Skin of body (tissue), 3 donors: ENCODE measurements at places on chromosomes 13 and 19. TPM values are rescaled to one million over a fixed set of nuclear protein-coding genes. Genes with fewer than 3 reads are reported as not detected.

SBK3 gene
- total RNA-seq: not detected

KIR2DL1 gene
- not detected for total RNA-seq

CNN1 gene
- total RNA-seq: 10.8 TPM

PLK5 gene
- 0.10 TPM for total RNA-seq

FFAR2 gene
- 0.99 TPM for total RNA-seq

RGCC gene
- total RNA-seq: 43.6 TPM

CEACAM1 gene
- total RNA-seq: 3.5 TPM

FOXA3 gene
- total RNA-seq: not detected

ZNF578 gene
- total RNA-seq: 3.4 TPM

SOX21 gene
- 5.1 TPM for total RNA-seq

KCNK6 gene
- 9.2 TPM for total RNA-seq

CD209 gene
- total RNA-seq: 5.8 TPM

CEACAM21 gene
- 1.2 TPM for total RNA-seq

ITPKC gene
- total RNA-seq: 29.8 TPM

DNA sequence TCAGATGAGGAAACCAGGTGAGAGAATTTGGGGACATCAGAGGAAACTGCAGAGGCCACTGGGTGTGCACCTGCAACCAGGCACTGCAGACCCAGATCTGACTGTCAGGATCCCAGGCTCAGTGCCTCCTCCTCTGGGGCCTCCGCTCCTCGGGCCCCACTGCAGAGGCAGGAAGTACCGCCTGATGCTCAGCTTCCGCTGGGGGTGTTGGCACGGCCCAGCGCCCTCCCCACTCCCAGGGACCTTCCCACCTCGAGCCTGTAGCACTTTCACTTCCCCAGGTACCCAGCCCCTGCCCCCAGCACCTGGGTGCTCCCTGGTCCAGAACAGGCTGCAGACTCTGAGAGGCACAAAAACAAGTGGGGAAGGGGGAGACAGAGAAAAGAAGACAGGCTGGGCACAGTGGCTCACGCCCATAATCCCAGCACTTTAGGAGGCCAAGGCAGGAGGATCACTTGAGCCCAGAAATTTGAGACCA is 1.4 kb upstream of the CD37 start:
- no peak for DNase-seq

DNA sequence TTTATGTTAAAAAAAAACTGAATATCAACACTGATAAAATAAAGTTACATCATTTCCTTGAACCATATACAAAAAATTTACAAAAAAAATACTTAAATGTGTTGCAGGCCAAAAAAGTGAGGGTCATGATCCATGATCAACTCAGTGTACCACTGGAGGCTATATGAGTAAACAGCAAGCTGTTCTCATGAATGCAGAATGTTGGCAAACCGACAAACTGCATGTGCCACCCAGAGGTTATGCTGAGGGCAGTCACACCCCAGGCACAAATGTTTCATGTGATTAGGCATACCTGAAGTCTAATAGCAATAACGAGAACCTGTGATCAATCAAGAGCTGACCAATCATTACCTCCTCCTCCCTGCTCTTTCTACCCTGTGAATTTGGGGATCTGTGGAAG is 91.9 kb downstream of the ZNF431 start:
- DNase-seq: no peak

DNA sequence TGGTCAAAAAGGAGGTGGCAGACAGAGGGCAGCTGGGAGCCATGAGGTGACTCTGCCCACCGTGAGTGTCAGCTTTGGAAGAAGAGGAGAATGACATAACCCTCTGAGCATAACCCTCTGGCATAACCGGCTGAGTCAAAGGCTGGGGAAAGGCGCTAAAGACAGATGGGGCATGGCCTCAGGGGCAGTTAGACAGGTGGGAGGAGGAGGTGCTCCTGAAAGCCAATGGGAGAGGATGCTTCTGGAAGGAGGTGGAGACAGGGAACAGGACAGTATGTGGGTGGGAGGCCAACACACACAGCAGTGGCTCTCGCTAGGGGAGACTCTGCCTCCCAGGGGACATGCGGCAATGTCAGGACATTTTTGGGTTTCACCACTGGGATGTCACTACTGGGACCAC is 17.1 kb downstream of the ELAVL1 start:
- no peak for DNase-seq

GRCh38 chr13:73808318-73808717 is 325.9 kb downstream of the KLF12 start:
- DNase-seq: no peak

GRCh38 chr19:797528-798414 is 519 bp downstream of the PTBP1 start:
- DNase-seq: peak; percentile 93

GRCh38 chr19:49749055-49749716 is 13.9 kb downstream of the TSKS start:
- DNase-seq: no peak

GRCh38 chr13:59979589-59979988 is 184.1 kb downstream of the DIAPH3 start:
- DNase-seq: no peak

DNA sequence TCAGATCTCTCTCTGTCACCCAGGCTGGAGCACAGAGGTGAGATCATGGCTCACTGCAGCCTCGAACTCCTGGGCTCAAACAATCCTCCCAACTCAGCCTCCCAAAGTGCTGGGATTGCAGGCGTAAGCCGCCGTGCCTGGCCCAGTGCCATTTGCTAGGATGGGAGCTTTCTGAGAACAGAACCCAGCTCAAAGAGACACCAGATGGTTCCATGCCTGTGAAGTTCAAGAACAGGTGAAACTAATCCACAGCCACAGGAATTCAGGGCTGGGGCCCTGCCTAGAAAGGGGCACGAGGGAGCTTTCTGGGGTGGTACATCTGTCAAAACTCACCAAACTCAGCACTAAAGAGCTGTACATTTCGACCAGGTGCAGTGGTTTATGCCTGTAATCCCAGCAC is 4.2 kb downstream of the SLC7A9 start:
- no peak for DNase-seq

DNA sequence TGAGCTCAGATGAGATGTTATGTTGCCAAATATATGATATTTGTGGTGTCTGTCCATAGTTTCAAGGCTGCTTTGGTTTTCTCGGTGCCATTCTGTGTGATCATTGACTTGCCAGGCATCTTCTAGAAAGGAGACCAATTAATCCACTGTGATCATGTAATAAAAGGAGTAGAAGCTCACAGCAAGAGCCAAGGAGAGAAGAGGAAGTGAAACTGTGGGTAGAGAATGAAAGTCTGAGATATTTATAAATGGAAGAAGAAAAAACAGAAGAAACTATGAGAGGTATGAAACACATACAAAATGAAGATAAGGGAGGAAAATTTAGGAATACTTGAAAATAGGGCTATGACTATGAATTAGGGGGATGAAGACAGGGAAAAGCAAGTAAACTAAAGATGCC is 11.1 kb upstream of the ZNF613 start:
- DNase-seq: no peak

- DNase-seq: no peak
These were observed 9.7 kb upstream of the SLITRK5 start for GRCh38 chr13:87661471-87661870.

DNA sequence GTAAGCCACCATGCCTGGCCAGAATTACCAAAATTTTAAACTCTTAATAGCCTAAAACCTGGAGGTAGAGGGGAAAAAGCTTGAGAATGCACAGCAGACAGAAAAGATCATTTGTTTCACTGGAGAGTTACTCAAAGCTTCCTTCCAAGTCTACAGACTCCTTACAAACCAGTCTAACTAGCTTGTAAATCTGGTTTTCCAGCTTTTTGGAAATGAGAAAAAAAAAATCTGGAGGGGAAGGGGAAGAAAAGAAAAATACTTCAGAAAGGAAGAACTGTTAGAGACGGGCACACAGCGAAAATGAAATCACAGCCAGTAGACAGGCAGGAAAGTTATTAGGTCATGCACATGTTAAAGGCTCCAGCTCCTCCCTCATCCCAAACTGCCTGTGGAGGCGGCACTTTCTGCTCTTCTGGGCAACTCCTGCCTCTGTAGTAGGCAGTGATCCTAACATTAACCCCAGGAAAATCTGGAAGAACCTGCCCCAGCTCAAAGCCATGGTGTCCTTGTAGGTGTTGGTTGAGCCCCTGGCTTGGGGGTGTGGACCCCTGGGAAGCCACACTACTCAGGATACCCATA is 17.3 kb downstream of the PARP4 start:
- DNase-seq: no peak

DNA sequence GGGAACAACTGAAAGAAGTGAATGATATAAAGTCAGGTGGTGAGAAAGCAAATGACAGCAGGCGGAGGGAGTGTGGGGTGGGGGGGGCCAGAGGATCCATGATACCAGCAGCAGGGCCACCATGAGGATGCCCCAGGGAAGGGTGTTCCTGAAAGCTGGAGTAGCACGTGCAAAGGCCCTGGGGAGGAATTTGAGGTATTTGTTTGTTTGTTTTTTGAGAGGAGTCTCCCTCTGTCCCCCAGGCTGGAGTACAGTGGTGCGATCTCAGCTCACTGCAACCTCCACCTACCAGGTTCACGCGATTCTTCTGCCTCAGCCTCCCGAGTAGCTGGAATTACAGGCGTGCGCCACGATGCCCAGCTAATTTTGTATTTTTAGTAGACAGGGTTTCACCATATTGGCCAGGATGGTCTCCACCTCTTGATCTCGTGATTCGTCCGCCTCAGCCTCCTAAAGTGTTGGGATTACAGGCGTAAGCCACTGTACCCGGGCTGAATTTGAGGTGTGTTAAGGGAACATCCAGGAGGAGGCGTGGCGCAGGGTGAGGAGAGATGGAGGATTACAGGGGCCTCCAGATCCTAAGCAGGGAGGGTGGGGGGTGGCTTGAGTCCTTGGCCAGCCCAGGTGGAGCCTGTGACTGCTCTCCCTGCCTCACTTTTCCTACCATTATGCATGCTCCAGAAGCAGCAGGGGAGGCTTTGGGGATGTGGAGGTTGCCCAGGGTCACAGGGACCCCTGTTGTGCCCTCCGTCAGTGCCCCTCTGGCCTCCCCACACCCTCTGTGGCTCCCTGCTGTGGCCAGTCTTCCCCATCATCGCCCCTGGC is 12.4 kb upstream of the JUND start:
- no peak for DNase-seq

DNA sequence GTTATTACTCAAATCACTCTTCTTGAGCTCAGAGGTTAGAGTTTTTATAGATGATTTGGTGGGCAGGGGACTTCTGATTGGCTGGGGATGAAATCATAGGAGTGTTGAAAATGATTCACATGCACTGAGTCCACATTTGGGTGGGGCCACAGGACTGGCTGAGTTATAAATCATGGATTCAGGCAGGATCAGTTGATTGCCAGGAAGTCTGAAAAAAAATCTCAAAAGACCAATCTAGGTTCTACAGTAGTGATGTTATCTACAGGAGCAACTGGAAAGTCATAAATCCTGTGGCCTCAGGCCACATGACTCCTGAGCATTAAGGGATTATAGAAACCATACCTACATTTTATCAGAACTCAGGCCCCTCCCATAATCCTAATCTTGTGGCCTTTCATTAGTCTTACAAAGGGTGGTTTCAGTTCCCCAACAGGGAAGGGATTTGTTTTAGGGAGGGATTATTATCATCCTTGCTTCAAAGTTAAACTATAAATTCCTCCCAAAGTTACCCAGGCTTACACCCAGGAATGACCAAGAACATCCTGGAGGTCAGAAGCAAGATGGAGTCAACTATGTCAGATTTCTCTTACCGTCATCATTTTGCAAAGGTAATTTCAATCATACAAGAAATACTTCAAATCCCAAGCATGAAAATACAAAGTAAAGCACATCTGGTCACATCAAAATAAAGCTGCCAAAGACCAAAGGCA is 5.6 kb upstream of the CCDC70 start:
- no peak for DNase-seq

GRCh38 chr13:99176309-99177276 is 24.1 kb upstream of the UBAC2 start:
- DNase-seq: no peak

- no peak for DNase-seq
These were observed 67.8 kb upstream of the IPO5 start for GRCh38 chr13:97885641-97886040.

GRCh38 chr13:43223216-43223615 is 199.8 kb downstream of the DNAJC15 start:
- no peak for DNase-seq

- DNase-seq: no peak
These were observed 423 bp downstream of the LSM14A start for GRCh38 chr19:34172661-34173192.

DNA sequence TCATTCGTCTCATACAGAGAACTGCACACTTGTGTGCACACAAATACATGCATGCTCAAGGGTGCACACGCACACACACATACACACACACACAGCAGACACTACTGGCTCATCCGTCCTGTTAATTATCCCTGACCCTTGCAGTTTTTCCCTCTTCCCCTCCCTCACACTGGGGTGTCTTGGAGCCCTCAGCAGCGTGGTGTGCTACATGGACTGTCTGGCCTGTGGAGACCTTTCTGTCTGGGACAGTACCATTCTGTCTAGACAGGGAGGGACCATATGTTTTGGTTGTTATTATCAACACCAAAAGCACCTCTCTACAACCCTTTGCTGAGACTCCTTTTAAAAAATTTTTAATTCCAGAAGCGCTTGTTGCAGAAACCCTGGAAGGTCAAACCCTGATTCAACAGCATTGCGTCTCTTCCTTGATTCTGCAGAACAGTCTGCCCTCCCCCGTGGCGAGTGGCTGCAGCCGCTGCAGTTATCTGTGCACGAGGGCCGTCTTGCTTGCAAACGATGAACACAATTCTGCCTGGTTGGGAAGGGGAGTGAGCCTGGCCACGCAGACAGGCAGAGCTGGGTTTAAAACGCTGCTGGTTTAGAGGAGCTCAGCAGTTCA is 374.0 kb downstream of the IRS2 start:
- DNase-seq: peak; percentile 32

GRCh38 chr13:113145496-113145895 is 13.0 kb upstream of the PROZ start:
- DNase-seq: no peak

- DNase-seq: no peak
These were observed 88.4 kb upstream of the KLF5 start for GRCh38 chr13:72970301-72970880.

GRCh38 chr19:37990362-37990761 is 83.4 kb downstream of the SIPA1L3 start:
- no peak for DNase-seq

DNA sequence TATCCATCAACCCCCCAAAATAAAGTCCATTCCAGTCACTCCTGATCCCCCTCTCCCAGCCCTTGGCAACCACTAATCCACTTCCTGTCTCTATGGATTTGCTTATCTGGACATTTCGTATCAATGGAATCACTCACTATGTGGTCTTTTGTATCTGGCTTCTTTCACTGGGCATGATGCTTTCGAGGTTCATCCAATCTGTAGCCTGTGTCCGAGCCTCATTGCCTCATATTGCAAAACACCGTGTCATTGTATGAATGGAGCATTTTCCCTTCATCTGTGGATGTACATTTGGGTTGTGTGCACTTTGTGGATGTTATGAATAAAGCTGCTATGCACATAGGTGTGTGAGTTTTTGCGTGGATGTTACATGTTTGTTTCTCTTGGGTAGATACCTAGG is 1.4 kb upstream of the FZR1 start:
- no peak for DNase-seq
